ENCODE measurements at places on chromosomes 3 and 15. TPM values are rescaled to one million over a fixed set of nuclear protein-coding genes. Genes with fewer than 3 reads are reported as not detected.
A peak's percentile ranks its signal among the peaks of the same experiment; 100 is the strongest.

The PLA2G4E gene
- not detected for total RNA-seq

GRCh38 chr3:30933478-30934207 is 39.2 kb upstream of the GADL1 start:
- H3K36me3 ChIP-seq, result no peaks in the 10 kb centered on the region
- no peak for DNase-seq
- no peak overlapping the region for H3K4me3 ChIP-seq
- H3K4me1 ChIP-seq, result no peaks in the 10 kb centered on the region
- no peaks in the 10 kb centered on the region for H3K27me3 ChIP-seq

DNA sequence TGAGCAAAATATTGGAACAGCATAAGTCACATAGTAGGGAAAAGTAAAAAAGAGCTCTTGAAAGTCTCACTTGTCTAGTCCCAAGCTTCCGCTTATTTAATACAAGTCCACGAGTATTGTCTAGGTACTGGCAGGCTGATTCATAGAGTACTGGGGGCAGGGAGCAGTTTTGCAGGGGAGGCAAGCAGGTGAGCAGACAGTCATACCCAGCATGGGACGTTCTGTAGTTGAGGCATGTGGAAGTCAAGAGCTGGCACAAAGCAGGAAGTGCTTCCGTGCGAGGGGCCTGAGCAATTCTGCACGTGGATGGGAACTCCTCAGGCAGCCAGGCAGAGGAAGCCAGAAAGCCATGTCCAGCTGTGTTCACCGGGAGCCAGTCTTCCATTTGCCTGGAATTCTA is 287.6 kb downstream of the EPHB1 start:
- DNase-seq, result no peak
- no peaks in the 10 kb centered on the region for H3K27me3 ChIP-seq
- no peaks in the 10 kb centered on the region for H3K4me1 ChIP-seq
- H3K4me3 ChIP-seq, result no peak overlapping the region
- no peaks in the 10 kb centered on the region for H3K36me3 ChIP-seq

- no peaks in the 10 kb centered on the region for H3K27me3 ChIP-seq
- DNase-seq, result peak; percentile 65
- H3K4me3 ChIP-seq, result no peak overlapping the region
- no peak overlapping the region for H3K27ac ChIP-seq
Observed at GRCh38 chr3:69200384-69201068, 78.1 kb upstream of the LMOD3 start.

DNA sequence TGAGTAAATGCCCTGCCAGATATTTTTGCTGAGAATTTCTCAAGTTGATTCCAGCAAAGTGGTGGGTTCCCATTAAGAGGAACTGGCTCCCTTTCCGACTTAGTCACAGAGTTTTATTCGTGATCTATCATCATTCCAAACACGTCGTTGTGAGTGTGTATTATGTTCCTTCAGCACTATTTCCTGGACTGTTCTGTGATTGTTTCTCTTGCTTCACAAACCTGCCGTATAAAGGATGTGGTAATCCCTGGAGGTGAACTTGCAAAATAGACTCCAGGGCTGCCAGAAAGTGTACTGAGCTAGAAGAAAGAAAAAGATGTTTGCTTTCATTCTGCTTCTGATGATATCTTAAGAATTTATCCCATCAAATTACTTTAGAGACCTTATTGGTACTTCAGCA is 14.5 kb upstream of the CAPN3 start:
- no peak overlapping the region for H3K4me3 ChIP-seq
- no peak overlapping the region for H3K27ac ChIP-seq
- no peaks in the 10 kb centered on the region for H3K4me1 ChIP-seq
- no peaks in the 10 kb centered on the region for H3K27me3 ChIP-seq
- DNase-seq, result peak; percentile 54

DNA sequence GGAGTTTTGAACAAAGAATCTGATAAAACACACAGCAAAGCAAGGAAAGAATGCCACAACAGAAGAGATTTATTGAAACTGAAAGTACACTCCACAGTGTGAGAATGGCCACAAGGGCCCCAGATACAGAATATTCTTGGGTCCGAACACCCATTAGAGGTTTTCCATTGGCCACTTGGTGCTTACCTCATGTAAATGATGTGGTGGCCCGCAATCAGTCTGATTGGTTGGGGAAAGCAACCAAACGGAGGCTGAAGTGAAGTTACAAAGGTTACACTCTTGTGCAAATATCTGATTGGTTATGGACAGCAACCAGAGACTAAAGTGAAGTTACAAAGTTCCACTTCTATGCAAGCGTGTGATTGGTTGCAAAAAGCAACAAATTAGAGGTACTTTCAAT is 20.4 kb downstream of the NSUN3 start:
- no peak for DNase-seq
- no peaks in the 10 kb centered on the region for H3K27me3 ChIP-seq
- no peak overlapping the region for H3K27ac ChIP-seq
- H3K36me3 ChIP-seq, result no peaks in the 10 kb centered on the region
